Aorta (tissue), 5 donors: ENCODE measurements at places on chromosomes 12 and 14.

DNA sequence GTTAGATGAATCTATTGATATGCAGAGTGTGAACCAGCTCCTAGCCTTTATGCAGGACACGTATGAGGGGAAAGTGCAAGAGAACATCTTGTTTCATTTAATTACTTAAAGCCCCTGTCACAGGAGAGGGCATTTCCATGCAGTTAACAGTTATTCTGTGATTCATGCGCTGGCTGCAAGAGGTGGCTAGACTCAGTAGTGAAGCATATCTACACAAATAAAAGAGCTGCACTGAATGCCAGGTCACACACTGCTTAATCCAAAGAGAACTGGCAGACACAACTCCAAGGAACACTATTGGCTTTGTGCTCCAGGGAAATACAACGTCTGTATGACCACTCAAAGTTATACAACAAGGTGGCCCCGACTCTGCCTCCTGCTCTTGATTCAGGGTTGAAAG lies 394.1 kb downstream of the C12orf75 start:
- no peak for DNase-seq

GRCh38 chr12:122138616-122139015 lies 35.4 kb downstream of the IL31 start:
- no peak for DNase-seq

DNA sequence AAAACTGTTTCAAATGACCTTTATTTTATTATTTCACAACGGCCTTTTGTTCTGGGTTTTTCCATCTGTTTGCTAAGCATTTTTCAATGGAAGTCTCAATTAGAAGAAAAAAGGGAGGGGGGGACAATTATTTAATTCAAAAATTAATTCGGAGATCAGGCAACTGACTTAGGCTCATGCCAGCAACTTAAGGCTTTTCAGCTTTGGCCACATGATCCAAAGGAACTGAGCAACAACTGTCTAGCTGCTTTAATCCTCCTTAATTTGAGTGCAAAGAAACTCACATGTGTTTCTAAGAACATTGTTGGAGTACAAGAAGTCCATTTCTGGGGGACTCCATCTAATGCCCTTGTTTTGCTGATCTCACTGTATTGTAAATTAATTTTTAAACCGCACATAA lies 188.0 kb downstream of the EXOC5 start:
- DNase-seq, result no peak

DNA sequence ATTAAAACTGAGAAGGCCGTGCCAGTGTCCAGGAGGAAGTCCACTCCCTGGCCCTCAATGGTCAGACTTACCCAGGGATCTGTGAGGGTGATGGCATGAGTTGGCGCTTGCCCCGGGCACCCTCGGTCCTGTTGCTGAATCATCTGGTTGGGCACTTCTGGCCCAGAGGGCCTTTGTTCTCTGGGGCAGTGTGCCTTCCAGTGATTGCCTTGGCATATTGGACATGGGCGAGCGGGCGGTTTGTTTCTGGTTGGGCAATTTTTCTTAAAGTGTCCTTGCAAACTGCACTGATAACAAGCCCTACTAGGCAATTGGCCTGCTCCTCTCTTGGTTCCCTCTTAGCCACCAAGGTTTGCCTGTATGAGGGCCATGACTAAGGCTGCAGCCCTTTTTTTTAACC lies 69.5 kb upstream of the ZDHHC17 start:
- no peak for DNase-seq

DNA sequence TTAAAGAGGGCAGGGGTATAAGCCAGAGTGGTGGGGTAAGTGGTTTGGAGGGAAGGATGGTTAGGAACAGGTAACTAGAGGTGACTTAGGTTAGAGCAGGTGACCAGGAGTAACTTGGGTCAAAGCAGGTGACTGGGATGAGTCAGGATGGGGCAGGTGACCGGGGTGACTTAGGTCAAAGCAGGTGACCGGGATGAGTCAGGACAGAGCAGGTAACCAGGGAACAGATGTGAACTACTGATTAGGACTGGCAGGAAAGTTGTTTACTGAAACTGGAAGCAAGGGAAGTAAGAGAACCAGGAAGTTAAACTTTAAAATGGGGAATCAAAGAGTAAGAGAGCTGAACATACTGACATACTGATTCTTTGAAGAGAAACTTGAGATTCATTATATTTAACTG lies 57.4 kb downstream of the FSCB start:
- DNase-seq, result no peak

DNA sequence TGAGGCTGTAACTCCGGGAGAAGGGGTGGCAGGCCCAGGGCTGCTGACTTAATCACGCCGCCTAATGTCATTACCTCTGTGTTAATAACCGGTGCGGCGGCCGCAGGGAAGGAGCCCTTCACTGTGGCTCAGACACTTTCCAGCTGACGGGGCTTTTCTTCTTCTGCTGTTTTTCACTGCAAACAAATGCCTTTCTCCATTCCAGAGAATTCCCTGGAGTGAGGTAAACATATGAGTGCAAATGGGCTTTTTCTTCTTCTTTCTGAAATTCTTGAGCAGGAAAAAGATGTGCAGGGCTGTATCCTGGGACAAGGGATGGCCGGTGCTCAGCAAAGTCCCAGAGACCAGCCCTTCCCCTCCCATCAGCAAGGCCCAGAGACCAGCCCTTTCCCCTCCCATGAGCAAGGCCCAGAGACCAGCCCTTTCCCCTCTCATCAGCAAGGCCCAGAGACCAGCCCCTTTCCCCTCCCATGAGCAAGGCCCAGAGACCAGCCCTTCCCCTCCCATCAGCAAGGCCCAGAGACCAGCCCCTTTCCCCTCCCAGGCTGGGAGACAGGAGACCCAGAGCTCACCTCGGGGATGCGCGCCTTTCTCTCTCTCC lies 33.4 kb upstream of the FAM181A start:
- no peak for DNase-seq

DNA sequence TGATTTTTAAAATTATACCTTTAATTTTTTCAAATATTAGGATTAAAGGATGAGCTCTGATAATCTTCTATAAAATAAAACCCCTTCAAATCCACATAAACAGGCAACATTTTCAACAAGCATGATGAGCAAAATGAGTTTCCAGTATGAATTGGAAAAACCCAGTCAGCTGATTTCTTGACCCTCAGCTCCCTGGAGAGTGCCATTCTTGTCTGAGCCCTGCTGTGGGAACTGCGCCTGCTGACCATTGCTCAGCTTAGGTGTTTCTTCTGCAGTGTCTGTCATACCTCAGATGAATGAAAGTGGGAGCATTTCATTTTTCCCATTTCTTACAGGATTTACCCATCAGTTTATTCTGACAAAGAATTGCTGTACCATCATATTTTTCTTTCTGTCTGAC lies 27.6 kb downstream of the MAPKAPK5 start:
- DNase-seq, result no peak

DNA sequence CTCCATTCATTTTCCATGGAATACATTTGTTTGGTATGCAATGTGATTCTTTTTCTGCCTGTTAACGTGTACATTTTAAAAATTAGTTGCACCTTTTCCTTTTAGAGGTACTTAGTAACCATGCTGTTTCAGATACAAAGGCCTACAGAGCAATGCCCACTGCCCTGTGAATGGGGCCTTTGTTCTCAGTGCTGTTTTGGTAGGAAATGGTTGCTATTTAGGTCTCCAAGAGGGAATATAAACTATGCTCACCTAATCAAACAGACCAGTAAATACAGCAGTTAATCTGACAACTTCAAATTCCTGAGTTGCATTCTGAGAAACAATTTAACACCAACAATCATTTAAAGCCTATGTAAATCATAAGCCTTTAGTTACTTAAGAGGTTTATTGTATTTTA lies 188.7 kb downstream of the BCAT1 start:
- no peak for DNase-seq

- no peak for DNase-seq
These were observed 1.4 kb downstream of the SNRPF start for GRCh38 chr12:95859947-95860850.

GRCh38 chr14:94116701-94117100 lies 6.2 kb downstream of the IFI27 start:
- no peak for DNase-seq

DNA sequence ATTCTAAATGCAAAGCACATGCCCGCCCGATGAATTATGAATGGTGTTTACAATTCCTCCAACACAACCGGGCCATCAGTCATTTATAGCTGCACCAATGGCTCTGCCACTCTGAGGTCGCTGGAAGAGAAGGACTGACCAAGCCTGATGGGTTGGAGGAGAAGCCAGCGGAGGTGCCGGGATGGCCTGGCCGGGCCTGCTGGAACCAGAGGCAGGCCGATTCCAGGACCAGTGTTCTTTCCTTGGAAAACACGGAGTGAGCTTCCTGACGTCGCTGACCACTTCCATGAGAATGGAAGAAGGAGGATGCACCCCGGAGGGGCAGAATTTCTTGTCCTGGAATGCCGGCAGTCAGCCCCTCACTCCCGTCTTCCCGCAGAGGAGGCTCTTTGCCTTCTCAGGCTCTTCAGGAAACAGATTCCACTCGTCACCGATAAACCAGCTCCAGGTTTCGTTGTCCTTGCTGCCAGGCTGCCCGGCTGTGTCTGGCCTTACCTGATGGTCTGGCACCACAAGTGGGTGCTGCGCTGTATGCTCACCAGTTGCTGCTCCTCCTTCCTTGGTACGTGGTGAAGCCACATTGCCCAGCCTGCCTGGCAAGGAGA lies 358.5 kb upstream of the SFSWAP start:
- DNase-seq, result peak; percentile 66

GRCh38 chr12:18612971-18613370 lies 124.8 kb downstream of the PLCZ1 start:
- DNase-seq, result no peak
